Left lung (tissue), 14 donors: ENCODE measurements at places on chromosomes 1 and 21. TPM values are rescaled to one million over a fixed set of nuclear protein-coding genes. Genes with fewer than 3 reads are reported as not detected.
A peak's percentile ranks its signal among the peaks of the same experiment; 100 is the strongest.

DNA sequence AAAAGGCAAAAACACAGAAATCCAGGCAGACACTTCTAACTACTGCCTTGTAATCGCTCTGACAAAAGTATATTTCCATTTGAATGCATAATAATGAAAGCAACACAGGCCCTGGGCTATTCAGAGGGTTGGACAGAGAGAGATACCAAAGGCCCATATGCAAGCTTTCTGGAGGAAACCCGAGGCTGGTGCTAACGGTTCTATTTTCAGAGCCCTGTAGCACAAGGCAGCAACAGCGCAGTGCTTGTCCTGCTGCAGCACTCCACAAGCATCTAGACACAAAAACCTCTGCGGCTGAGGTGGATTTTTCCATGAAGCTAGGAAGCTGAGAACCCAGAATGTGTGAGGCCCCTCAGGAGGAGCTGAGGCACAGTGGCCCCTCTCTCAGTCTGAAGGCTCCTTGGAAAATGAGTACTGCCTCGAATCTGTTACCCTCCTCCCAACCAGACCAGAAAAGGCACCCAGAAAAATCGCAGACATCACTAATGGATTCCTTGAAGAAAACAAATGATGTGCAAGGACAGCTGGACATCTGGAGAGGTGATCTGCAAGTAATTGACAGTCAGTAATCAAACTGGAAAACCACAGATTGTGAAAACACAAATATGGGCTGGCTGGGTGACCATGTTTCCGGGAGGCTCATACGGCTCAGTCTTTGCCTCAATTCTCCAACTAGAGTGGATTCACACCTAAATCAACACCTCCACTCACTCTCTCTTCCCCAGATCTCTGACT, 54.0 kb downstream of the COLGALT2 start:
- DNase-seq: no peak
- no peaks in the 10 kb centered on the region for H3K36me3 ChIP-seq
- H3K4me1 ChIP-seq: no peaks in the 10 kb centered on the region
- no peak overlapping the region for H3K27ac ChIP-seq
- no peaks in the 10 kb centered on the region for H3K27me3 ChIP-seq
- H3K4me3 ChIP-seq: no peak overlapping the region

GRCh38 chr1:83065952-83066727, 932.8 kb downstream of the TTLL7 start:
- H3K27ac ChIP-seq: no peak overlapping the region
- no peaks in the 10 kb centered on the region for H3K4me1 ChIP-seq
- no peak for DNase-seq
- H3K36me3 ChIP-seq: no peaks in the 10 kb centered on the region

- H3K27ac ChIP-seq: no peak overlapping the region
- H3K27me3 ChIP-seq: no peaks in the 10 kb centered on the region
- H3K4me1 ChIP-seq: no peaks in the 10 kb centered on the region
- no peak for DNase-seq
- H3K4me3 ChIP-seq: no peak overlapping the region
- H3K36me3 ChIP-seq: no peaks in the 10 kb centered on the region
Observed at GRCh38 chr1:50257940-50258685, 149.4 kb downstream of the ELAVL4 start.

DNA sequence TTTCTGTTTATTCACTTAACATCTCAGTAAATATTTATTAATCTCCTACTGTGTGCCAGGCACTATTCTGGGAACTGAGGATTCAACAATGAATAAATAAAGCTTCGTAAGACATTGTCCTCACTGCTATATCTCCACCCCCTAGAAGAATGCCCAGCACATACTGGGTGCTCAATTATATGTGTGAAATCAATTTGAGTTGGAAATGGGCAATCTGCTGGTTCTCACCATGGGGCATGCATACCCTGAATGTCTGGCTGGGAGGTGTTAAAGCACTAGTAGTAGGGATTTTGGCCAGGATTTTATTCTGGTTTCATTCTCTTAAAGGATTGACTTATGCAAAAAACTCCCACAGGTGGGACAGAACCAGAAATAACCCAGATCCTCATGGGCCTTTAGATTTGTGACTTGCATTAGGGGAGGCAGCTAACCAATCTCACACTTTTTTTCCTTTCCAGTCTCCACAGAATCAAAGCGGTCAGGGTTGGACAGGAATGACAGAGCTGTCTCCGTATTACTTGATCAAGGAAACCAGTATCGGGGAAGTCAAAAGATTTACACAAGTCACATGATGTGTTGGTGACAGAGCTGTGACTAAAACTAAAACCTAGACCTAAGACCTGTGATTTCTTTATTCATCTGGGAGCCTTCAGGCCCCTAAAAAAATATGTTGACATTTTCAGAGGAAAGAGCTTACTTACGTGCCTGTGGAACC, 12.8 kb downstream of the GFI1 start:
- H3K4me3 ChIP-seq: no peak overlapping the region
- H3K4me1 ChIP-seq: no peaks in the 10 kb centered on the region
- H3K27ac ChIP-seq: peak overlapping the region; percentile 14
- DNase-seq: no peak

DNA sequence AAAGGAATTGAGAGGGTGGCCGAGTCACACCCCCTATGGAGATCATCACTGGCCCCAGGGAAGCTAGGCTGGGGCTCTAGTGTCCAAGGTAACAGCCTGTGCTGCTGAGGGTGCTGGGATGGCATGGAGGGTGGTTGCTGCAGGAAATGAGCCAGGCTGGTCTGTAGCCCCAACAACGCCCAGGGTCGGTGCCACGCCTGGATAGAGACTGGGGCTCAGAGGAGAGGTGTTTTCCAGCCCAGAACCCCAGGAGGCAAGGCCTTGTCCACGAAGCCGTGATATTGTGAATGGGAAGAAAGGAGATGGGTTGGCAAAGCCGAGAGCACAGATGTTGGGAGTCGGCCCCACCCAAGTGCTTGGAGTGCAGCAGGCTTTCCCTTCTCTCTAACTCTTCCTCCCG, 68.9 kb upstream of the ACTRT2 start:
- H3K27ac ChIP-seq: no peak overlapping the region
- H3K4me1 ChIP-seq: no peaks in the 10 kb centered on the region
- H3K4me3 ChIP-seq: no peak overlapping the region
- peaks cover 50% of the 10 kb centered on the region for H3K27me3 ChIP-seq
- no peaks in the 10 kb centered on the region for H3K36me3 ChIP-seq
- DNase-seq: no peak

- no peaks in the 10 kb centered on the region for H3K36me3 ChIP-seq
- H3K4me1 ChIP-seq: peaks cover 13% of the 10 kb centered on the region
- H3K27me3 ChIP-seq: no peaks in the 10 kb centered on the region
- no peak for DNase-seq
- no peak overlapping the region for H3K4me3 ChIP-seq
Observed at GRCh38 chr21:38244407-38244787, 12.4 kb upstream of the KCNJ15 start.

- DNase-seq: peak; percentile 95
- no peaks in the 10 kb centered on the region for H3K4me1 ChIP-seq
- peak within 1 kb of the TSS; percentile 41 for H3K4me3 ChIP-seq
- peak within 1 kb of the TSS; percentile 39 for H3K27ac ChIP-seq
- H3K36me3 ChIP-seq: no peaks in the 10 kb centered on the region
- peaks cover 19% of the 10 kb centered on the region for H3K27me3 ChIP-seq
Observed at GRCh38 chr1:39639305-39640130, at the start of gene HEYL. Gene HEYL, minus strand, starts transcription at chr1:39639643. Its CDS starts 18 bp downstream, at chr1:39639625.

The SPRR5 gene
- total RNA-seq: not detected

DNA sequence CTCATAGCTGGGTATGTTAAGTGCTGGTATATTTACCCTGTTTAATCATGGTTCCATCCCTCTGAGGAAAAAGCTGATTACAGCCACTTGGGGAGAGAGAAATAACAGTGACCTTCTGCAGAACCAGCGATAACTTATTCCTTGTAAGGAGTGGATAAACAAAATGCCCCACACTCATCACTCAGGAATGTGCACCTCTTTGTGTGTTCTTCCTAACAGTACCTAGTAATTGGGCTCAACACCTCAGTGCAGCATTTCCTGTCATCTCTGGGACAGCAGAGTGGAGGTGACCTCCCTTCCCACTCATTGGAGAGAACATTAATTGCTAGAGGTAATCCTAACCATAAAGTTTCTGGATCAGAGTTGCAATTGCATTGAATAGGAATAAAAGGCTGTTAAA, 112.5 kb upstream of the F3 start:
- no peak for DNase-seq
- H3K4me1 ChIP-seq: peaks cover 7% of the 10 kb centered on the region
- H3K27ac ChIP-seq: peak overlapping the region; percentile 16
- no peaks in the 10 kb centered on the region for H3K36me3 ChIP-seq
- H3K27me3 ChIP-seq: no peaks in the 10 kb centered on the region
- H3K4me3 ChIP-seq: no peak overlapping the region

- H3K4me3 ChIP-seq: no peak overlapping the region
- no peak for DNase-seq
- H3K27me3 ChIP-seq: no peaks in the 10 kb centered on the region
- peaks cover 10% of the 10 kb centered on the region for H3K4me1 ChIP-seq
- no peaks in the 10 kb centered on the region for H3K36me3 ChIP-seq
Observed at GRCh38 chr1:154466206-154466605, 35.8 kb upstream of the TDRD10 start.

GRCh38 chr1:89165811-89166210, 10.0 kb downstream of the GBP7 start:
- no peak for DNase-seq
- no peaks in the 10 kb centered on the region for H3K4me1 ChIP-seq
- H3K4me3 ChIP-seq: no peak overlapping the region
- H3K27me3 ChIP-seq: no peaks in the 10 kb centered on the region
- no peak overlapping the region for H3K27ac ChIP-seq

The SYTL1 gene
- 44.1 TPM for total RNA-seq

DNA sequence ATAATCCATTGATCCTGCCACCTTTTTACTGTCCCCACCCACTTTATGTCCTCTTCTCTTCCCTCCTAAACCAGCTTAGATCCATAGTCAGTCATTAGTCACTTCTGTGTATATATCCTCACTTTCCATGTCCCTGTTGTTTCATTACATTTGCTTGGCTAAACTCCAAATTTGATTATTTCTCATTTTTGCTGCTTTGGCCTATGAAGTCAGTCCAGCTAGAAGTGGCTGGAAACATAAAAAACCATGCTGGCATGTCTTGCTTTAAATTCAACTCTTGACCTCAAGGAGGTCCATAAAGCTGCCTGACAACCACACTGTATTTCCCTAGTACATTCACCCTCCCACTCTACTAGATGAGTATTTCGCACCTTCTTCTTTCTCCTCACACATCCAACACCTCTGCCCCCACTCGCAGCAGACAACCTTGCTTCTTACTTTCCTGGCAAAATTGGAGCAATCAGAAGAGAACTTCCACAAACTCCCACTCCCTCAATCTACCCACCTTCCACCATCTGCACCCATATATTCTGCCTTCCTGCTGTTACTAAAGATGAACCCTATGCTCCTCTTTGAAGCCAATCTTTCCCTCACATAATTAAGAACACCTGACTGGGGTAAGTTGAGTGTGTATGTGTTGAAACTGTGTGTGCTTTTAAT, 72.1 kb downstream of the ZNF648 start:
- H3K27ac ChIP-seq: no peak overlapping the region
- DNase-seq: no peak
- no peaks in the 10 kb centered on the region for H3K4me1 ChIP-seq
- no peaks in the 10 kb centered on the region for H3K27me3 ChIP-seq
- H3K36me3 ChIP-seq: no peaks in the 10 kb centered on the region
- H3K4me3 ChIP-seq: no peak overlapping the region

DNA sequence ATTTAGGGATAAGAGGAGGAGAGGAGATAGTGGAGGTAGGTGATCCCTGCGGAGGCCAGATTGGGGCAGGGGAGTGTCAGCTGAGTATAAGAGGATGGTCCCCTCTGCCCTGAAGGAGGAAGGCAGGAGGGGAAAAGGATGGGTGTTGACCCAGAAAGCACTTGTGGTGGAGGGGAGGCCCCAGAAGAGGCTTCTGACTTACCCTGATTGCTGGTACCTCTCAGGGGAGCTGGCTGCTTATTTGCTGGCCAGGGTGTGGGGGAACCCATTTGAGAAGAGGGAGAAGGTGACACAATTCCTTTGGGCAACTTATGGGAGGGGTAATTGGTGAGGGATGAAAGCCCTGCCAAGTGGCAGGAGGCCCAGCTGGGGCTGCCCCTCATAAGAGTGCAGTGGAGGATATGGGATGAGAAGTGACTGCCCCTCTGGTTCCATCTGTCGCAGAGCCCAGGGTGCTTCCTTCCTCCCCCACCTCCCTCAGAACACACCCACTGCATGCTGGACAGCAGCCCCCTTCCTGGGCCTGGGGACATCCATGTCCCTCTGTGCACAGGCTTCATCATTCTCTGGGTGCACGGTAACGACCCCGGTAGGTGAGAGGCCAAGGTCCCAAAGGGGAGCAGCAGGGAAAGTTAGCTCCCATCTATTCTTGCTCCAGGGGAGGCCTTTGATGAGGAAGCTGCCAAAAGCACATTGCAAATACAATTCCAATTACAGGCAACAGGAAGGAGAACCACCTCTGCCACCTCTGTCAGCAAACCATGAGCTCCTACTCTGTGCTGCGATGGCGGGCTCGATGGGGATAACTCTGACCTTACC, 1.4 kb upstream of the PCSK9 start:
- no peak overlapping the region for H3K27ac ChIP-seq
- DNase-seq: no peak
- H3K4me3 ChIP-seq: no peak overlapping the region
- H3K27me3 ChIP-seq: peaks cover 81% of the 10 kb centered on the region

DNA sequence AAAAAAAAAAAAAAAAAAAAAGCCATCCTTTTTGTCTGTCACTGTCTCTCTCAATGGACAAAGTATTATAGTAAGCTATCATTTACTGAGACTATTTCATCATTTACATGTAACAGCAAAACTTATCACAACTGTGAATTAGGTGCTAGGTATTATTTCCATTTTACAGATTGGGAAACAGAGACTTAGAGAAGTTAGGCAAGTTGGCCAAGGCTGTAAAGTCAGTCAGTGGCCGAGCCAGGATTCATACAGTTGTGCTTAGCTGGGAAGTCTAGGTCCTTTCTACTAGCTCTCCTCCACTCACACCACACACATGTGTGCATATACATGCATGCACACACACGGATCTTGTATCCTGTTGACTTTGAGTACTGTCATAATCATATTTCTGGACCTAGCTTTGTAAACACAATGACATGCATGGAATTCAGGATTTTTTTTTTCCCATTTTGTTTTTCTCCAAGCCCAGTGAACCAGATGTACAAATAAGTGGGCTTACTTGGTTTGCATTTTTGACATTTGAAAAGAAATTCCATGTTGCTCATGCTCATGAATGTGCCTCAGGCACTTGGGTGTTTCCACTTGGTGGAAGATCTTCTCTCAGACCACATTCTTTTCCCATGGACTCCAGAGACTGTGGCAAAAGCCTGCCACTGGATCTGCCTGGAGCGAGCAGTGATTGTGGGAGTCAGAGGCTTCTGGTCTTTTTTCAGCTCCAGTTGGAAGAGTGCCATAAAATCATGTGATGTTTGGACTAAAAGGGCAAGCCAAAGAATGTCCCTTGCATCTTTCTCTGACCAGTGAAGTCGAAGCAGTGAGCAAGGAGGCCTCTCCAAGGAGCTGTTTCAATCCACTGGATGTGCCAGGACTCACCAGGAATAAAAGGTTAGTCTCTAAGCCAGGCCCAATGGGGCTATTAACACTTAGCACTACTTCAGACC, 61.7 kb upstream of the DNAJC6 start:
- H3K4me1 ChIP-seq: peaks cover 4% of the 10 kb centered on the region
- no peak overlapping the region for H3K4me3 ChIP-seq
- H3K27ac ChIP-seq: no peak overlapping the region
- H3K27me3 ChIP-seq: no peaks in the 10 kb centered on the region
- no peak for DNase-seq

- DNase-seq: no peak
- H3K27me3 ChIP-seq: no peaks in the 10 kb centered on the region
- H3K27ac ChIP-seq: no peak overlapping the region
- no peaks in the 10 kb centered on the region for H3K36me3 ChIP-seq
Observed at GRCh38 chr1:178645808-178646200, 79.2 kb upstream of the RALGPS2 start.

- H3K4me1 ChIP-seq: no peaks in the 10 kb centered on the region
- H3K4me3 ChIP-seq: no peak overlapping the region
- no peak overlapping the region for H3K27ac ChIP-seq
- DNase-seq: no peak
Observed at GRCh38 chr1:51048670-51049069, 53.4 kb upstream of the C1orf185 start.
